ENCODE measurements at places on chromosomes 1 and 21.

DNA sequence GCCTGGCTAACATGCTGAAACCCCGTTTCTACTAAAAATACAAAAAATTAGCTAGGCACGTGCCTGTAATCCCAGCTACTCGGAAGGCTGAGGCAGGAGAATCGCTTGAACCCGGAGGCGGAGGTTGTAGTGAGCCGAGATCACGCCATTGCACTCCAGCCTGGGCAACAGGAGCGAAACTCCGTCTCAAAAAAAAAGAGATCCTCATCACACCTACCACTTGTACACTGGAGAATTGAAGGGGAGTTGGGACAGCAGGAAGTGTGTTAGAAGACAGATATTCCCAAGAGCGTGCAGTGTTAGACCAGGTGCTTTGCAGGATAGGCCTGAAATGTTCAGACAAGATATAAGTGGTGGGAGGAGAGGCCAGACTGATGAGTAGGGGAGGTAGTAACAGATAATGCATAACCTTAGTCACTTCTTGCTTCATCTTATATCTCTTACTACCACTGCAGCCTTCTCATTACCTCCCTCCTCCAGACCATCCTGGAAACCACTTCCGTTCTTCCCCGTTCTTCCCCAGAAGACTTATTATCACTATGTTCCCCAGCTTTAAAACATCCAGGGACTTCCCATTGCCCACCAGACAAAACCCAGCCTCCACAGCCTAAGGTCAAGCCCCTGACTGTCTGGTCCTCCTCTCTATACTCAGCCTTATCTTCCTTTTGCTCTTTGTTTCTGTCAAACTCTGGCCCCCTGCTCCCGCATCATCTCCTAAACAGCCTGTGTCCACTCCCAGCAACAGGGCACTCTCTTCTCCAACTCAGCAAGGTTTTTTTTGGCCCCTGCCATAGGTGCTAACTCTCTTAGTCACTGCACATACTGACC lies 21.3 kb downstream of the FAM20B start:
- no peak for DNase-seq

DNA sequence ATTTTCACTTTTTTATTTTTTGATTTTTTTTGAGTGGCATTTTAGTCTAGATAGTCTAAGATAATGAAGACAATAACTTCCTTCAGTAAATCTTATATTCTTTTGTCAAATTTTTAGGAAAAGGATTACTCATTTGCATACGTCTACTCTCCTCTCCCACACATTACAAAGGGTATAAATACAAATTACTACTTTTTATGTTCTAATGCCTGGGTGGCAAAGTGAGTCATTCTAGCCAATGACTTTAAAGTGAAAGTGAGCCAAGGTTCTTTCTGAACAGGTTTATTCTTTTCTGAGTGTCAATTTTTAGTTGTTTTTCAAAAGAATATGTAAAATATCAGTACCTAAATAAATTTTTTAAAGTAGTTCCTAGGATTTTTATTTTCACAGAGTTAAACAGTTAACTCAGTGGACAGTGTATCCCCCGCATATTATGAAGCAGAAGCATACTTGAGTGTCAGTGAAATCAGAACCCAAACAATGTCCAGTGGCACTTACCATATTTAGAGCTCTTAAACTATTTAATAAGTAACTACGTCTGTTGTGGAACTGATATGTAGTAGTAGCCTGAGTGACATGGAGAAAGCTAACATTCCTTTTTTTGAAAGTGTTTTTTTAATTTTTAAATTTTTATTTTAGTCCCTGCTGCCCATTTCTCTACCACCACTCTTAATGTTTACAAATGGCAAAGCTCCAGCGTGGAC lies 141.7 kb downstream of the PHTF1 start:
- DNase-seq: no peak

DNA sequence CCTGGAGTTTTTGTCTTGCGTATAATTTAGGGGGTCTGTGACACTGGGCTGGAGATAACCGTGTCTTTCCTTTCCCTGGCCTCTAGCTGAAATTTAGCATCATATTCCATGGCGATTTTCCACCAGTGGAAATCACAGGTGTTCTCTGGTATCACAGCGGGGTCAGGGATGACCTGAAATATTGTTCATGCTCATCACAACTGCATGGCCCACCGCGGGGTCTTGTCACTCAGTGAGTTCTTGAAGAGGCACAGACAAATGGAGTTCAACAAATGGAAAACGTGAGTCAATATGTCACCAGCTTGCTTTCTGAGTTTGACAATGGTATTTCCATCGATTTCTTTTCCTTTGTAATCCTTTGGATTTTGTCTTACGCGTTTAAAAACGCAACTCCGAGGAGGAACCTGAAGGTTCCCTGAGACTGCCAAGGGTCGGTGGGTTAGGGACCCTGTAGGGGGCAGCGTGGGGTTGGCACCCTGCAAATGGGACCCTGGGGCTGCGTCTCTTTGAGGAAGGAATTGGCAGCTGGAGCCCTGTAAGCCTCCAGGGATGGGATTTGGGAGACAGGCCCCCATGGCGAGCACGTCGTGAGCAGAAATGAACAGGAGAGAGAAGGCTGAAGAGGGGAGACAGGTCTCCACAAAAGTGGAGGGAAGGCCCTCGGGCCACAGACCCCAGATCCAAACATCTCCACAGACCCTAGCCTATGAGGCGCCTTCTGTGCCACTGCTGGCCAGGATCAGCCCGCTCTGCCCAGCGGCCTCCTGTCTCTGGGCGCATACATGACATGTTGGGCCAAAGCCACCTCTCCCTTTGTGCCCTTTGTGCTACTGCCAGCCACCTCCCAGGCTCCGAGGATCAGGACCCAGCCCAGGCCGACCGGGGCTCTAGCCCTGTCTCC lies 32.1 kb upstream of the RUNX3 start:
- DNase-seq: peak; percentile 56

DNA sequence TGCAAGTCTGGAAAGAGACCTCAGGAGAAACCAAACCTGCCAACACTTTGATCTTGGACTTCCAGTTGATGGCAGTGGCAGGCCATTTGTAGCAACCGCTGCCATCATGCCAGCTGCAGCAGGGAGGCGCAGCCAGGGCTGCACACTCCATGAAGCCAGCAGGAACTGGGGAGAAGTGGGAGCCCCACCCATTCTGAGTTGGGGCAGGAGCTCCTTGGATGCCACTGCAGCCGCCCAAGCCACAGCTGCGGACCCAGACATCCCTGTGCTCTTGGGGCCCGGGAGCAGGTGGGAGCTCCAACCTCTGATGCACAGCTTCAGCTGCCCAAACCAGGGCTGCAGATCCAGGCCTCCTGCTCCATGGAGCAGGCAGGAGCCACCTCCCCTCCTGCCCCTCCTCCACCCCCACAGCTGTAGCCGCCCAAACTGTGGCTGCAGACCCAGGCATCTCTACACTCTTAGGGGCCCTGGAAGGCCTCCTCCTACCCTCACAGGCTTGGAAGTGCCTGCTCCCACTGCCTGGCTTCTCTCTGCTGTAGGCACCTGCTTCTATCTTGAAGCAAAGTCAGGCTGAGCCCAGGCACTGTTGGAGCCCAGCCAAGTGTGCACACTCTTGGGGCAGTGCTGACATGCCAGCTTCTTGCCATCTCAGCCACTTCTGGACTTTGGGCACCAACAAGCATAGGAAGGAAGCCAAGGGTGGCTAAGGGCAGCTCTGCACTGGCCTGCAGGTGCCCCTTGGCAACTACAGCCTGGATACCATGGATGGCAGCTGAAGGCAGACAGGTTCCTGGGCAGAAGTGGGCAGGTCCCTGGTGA lies 20.0 kb upstream of the DISP1 start:
- no peak for DNase-seq

Measured in GDM1 (cell line).